ENCODE measurements at places on chromosomes 2 and 18.

- DNase-seq = no peak
These were observed 244.9 kb downstream of the LOXHD1 start for GRCh38 chr18:46411867-46412690.

DNA sequence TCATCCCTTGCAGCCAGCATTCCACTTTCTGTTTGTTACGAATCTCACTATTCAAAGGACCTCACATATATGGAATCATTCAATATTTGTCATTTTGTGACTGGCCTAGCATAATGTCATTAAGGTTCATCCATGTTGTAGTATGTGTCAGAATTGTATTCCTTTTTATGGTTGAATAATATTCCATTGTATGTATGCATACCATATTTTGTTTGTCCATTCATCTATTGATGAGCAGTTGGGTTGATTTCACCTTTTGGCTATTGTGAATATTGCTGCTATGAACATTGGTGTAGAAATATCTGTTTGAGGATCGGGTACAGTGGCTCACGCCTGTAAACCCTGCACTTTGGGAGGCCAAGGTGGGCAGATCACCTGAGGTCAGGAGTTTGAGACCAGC is 35.0 kb downstream of the PSMD14 start:
- no peak for DNase-seq

DNA sequence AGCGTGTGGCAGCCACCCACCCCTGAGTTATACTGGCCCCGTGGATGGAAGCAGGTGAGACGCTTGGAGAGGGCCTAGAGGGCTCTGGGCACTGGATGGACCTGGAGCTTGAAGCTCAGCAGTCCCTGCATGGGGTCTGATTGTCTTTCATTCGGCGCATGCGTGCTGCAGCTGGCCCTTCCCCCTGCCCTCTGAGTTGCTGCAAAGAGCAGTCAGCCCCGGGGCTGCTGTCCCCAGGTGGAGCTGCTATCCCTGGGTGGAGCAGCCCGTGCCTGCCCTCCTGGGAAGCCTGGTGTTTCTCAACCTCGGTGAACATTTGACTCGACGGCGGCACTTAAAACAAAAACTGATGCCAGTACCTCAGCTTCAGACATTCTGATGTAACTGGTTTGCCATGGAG is 29.6 kb downstream of the IGFBP5 start:
- DNase-seq = no peak

GRCh38 chr2:175468431-175469098 is 287.1 kb upstream of the ATP5MC3 start:
- DNase-seq = no peak

- DNase-seq = no peak
These were observed 32.8 kb downstream of the KATNAL2 start for GRCh38 chr18:46950064-46950656.

DNA sequence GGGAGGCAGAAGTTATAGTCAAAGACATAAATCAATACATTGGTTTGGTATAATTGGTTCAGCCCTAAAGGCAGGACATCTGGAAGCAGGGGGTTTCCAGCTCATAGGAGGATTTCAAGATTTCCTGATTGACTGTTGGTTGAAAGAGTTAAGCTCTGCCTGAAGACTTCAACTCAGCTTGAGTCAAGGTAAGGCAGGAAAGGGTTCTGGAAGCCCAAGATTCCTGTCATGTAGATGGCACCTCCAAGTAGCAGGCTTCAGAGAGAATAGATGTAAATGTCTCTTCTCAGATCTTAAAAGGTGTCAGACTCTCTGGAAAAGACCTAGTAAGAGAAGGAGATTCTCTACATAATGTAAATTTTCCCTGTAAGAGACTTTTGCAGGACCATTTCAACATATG is 335.3 kb downstream of the RIT2 start:
- no peak for DNase-seq

DNA sequence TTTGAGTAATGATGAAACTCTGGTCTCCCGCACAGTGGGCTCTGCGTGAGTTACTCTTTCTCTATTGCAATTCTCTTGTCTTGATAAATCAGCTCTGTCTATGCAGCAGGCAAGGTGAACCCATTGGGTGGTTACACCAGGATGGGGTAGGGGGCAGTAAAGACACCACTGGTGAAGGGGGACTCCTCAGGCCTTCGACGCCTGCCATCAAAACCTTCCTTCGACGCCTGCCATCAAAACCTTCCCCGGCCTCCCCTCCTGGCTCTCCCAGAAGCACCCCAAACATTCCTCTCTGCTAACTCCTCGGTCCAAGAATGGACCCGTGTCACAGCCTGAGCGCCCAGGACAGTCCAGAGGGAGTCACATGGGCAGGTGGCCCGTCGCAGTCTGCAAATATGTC is 4.8 kb upstream of the STARD7 start:
- DNase-seq = no peak

- DNase-seq = no peak
These were observed 393.9 kb downstream of the BCL11A start for GRCh38 chr2:60159519-60159918.

DNA sequence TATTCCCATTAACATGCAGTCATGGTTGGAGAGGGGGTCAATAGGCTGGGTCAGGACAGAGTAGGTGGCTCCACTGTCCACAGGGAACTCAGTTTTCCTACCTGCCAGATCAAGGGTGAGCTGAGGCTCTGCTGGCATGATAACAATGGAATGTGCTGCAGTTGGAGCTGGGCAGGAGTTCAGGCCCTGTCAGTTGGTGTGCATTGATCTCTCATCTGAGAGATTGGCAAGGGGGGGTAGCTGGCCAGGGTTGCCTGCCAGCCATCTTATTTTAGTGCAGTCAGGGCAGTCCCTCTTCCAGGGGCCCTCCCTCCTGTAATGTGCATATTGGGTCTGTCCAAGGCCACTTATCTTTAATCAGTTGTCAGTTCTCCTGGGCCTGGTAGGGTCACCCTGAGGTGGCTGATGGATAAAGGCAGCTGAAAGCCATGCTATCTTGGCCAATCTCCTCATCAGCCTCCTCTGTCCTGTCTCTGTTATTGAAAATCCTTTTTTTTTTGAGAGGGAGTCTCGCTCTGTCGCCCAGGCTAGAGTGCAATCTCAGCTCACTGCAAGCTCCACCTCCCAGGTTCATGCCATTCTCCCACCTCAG is 38.1 kb upstream of the CCBE1 start:
- DNase-seq = no peak

DNA sequence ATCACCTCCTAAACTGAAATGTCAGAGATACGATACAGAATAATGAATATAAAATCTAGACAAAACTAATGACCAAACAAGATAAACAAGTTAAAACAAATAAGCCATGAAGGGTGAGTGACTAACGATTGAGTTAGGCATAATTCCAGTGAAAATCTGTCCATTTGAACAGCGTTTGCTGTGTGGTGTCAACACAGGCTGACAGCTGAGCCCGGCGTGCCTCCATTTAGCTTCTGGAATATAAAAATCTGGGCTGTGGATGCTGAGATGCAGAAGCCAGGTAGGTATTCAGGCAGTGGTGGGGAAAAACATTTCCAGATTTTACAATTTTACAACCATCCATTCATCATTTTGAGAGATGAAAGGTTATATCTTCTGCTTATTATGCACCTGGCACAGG is 2041.4 kb upstream of the CELF4 start:
- DNase-seq = no peak

- no peak for DNase-seq
These were observed 124.8 kb upstream of the DAPL1 start for GRCh38 chr2:158670292-158670691.

DNA sequence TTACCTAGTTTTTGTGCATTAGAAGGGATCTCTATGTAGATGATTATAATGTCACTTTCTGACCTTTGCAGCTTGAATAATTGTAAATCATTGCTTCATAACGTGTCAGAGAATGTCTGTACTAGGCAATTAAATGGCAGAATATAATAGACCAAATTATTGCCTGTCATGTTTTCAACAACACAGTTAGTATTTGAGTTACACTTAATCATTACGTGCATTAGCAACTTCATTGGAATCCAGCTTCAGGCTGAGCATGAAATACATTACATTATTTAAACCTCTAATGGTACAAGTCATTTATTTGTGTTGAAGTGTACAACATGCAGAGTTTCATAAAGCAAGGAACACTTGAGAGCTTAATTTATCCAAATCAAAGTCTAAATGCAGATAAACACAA is 48.0 kb downstream of the ZNF407 start:
- no peak for DNase-seq

DNA sequence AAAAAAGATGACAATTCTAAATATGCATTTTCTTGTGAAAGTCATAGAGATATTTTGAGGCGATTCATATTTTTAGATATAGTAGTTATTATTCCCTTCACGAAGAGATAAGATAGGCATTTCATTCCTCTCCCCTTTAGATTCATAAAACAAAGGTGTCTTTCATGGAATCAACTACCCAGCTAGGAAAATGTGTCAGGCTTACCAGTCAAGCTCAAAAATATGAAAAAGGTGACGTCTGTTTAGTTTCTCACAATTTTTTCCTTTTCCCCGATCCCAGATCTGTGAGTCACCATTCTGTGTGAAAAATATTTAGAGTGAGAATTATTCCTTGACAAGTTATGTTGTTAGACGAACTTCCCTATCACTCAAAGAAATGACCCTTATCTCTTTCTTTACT is 95.4 kb upstream of the FN1 start:
- no peak for DNase-seq

DNA sequence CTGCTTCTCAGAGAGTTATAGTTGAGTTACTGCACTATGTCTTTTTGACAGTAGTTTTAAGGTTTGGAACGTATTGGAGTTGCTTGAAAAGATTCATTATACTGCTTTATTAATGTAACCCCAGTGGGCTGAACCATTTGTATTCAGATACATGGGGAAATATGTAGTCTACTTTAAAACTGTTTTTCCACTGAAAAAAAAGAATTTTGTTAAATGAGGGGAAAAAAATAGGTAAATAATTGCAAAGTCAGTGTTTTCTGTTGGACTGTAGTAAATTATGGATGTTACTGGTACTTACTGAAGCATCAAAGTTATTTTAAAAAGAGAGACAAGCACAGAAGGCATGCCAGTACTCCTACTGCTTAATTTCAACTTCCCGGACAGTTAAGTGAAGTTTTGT is 36.4 kb downstream of the ZC3H15 start:
- no peak for DNase-seq

DNA sequence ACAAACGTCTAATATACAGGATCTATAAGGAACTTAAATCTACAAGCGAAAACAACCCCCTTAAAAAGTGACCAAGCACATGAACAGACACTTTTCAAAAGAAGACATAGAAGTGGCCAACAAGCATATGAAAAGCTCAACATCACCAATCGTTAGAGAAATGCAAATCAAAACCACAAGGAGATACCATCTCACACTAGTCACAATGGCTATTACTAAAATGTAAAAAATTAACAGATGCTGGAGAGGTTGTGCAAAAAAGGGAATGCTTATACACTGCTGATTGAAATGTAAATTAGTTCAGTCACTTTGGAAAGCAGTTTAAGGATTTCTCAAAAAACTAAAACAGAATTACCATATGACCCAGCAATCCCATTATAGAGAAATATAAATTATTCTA is 1148.5 kb upstream of the FAM98A start:
- DNase-seq = no peak

- DNase-seq = no peak
These were observed 67.8 kb upstream of the ACYP2 start for GRCh38 chr2:54047658-54048057.

- DNase-seq = no peak
These were observed 51.3 kb downstream of the ANKMY1 start for GRCh38 chr2:240506406-240507059.

DNA sequence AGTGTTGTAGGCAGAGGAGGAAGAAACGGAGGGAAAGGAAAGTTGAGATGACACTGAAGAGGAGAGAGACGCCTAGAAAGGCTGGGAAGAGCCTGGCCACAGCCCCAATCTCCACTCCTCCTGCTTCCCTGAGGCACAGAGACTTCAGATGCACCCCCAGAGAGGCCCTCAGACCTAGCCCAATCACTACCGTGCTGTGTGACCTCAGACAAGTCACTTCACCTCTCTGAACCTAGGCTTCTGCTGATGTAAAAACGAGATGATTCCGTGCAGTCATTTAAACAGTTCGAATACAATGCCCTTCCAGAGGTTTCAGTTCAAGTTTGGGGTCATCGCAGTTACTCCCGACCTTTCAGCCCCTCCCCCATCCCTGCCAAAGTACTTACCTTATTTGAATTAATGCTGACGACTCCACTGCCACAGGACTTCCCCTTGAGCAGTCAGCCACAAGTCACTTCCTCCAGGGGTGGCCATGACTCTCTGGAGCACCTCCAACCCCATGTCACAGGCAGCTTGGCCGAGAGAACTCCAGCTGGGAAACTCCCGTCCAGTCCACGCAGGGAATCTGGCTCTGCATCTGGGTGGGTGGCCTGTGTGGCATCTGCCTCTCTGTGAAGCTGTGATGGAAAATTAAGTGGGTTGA is 105.2 kb upstream of the ID2 start:
- DNase-seq = no peak

GRCh38 chr2:120012771-120013596 is at the start of gene EPB41L5:
Gene EPB41L5, plus strand, starts transcription at chr2:120013077. Its CDS starts 6,008 bp downstream, at chr2:120019085.
- peak; percentile 62 for DNase-seq

DNA sequence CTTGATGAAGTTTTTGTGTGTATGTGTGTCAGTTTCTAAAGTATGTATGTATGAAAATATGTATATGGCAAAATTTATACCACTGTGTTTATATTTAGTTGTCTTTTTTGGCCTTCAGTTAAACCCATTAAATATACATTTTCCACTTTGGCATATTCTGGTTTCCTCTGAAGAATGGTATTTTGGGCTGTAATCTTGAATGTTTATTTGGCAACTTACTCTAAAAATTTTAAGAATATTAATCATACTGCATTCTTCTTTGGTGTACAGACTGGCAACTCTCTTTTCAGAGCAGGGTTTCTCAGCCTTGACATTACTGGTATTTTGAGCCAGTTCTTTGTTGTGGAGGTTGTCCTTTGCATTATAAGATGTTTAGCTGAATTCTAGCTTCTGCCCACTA is 27.9 kb upstream of the CCBE1 start:
- DNase-seq = no peak

- no peak for DNase-seq
These were observed 175.7 kb downstream of the ICOS start for GRCh38 chr2:204112084-204112770.

DNA sequence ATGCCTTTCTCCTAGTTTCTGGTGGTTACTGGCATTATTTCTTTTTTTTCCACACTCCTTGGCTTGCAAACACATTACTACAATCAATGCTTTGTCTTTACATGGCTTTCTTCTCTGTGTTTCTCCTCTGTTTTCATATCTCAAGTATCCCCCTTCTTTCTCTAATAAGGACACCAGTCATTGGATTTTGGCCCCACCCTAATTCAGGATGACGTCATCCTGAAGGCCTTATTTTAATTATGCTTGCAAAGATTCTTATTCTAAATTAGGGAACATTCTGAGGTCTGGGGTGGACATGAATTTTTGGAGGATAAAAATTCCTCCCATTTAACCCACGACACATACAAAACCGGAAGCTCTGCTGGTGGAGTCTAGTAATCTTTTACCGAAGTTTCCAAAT is 1556.6 kb downstream of the DPP10 start:
- DNase-seq = no peak

All from stimulated activated CD8-positive, alpha-beta memory T cell treated with anti-CD3 and anti-CD28 coated beads, Interleukin-4, amount 100 ng/mL, for 1 hour (primary cell).